ENCODE measurements at places on chromosomes 11 and 22.

DNA sequence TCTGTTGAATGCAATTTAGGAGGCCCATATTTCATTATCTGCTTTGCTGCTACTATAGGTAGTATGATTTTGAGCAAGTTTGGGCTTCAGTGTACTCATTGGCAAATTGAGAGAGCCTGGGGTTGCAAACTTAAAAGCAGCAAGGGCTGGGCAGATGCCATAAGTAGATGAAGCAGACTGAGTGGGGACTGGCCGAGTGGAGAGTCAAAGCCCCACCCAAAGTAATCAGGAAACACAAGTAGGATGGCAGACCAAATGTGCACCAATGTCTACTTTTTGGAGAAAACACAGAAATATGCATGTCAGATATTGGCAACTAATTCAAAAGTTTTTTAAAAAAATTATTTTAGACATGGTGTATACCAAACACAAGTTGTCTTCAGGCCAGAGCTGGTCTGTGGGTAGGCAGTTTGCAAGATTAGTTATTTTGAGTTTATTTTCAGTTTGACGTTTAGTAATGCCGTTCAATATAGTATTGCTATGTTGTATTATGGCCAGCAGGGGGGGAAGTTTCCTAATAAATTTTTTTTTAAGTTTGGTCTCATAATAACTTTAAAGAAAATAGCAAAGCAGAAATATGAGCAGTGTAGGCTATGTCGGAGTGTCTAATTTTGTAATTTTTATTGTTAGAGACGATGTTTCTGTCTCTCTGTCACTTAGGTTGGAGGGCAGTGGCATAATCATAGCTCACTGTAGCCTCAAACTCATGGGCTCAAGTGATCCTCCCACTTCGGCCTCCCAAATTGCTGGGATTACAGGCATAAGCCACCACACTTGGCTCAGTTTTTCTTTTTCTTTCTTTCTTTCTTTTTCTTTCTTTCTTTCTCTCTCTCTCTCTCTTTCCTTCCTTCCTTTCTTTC is 105.1 kb downstream of the HIPK3 start:
- DNase-seq: no peak

DNA sequence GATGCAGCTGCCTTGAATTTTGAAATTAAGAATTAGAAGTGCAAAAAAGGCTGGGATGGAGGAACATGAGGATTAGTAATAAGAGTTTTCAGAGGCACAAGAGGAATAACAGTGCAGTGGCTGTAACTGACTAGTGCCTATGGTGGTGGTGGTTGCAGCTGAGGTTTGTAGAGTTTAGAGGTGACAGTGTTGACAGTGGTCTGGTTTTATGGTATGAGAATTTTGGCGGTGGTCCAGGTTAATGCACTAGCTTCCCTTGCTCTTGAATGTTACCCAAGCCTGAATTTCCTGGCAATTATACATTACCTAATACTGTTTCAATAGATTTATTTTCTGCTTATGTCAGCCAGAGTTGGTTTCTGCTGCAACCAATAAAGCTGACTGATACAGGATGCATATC is 112.8 kb upstream of the C11orf87 start:
- DNase-seq: no peak

DNA sequence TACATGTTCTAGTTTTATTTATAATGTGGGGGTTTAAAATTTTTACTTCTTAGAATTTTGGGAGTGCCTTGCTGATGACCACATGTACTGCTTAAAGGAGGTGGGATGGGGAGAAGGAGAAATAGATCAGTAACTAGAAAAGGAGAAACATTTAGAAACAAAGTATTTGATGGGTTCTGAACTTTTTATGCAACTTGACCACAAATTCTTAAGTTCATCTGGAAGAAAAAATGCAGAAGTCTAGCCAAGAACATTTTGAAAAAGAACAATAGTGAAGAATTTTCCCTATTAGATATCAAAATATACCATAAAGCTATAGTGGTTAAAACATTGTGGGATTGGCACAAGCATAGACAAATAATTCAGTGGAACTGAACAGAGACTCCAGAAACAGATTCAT is 73.3 kb upstream of the AMPD3 start:
- no peak for DNase-seq

GRCh38 chr11:34238533-34238932 is 119.3 kb downstream of the ABTB2 start:
- no peak for DNase-seq

DNA sequence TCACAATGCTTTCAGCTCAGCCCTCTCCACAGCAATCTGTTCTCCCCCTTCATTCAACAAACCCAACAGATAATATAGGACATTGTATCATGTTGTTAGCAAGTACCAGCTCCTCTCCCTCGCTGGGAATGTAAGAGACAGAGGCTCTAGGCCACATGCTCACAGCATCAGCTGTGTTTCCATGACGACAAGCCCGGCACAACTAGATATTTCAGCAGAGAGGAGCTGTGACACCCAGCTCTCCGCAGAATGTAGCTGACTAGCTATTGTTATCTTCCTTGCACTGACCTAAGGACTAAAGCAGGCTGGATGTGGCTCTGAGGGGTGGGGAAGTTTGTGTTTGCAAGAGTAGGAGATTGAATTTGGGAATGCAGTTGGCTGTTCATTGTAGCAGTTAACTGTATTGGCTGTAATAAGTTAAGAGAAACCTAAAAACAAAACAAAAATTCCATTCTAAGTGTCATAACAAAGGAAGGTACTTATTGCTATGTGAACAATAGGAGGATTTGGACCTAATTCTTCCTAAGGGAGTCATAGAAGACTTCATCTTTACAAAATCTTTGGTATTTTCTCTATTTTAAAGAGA is 28.0 kb upstream of the RRAS2 start:
- DNase-seq: no peak

DNA sequence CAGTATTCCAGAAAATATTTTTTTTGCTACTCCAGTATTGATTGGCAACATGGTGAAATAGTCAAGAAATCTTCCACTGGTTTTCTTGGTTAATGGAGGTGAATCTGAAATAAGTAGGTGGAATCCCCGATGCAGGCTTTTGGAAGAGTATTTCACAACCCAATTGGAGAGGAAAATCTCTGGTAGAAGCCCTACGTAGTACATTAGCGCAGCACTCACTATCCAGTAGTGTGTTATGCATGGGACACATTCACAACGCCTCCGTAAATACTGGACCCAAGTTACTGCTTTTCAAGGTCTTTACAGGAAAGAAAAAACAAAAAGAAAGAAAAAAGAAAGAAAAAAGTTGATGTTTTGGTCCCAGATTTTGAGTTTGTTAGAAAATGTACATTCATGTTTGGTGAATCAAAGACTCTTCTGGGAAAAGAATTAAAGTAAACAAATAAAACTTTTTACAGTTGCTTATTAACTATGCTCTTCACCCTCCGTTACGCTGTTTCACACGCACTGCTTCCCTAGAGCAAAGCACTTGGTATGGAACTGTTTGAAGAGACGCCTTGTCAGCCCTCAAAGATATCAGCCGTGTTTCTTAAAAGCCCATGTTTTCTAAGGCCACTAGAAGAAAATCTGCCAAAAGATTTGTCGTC is 170.4 kb upstream of the CTSC start:
- DNase-seq: no peak

DNA sequence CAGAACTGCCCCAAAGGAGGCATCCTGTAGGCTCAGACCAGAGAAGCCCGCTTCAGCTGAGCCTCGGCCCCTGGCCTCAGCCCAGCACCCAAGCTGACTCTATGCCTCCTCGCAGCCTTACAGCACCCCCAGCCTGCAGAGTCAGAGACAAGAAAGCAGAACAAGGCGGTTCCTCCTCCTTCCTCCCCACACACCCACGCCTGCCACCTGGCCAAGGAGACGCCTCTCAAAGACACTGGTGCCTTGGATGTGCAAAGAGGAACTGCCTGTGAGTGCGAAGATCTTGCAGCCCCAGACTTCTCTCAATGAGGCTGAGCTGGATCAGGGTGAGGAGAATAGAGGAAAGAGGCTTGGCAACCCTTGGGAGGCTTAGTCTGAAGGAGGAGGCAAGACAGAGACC is 60.2 kb downstream of the PDE2A start:
- DNase-seq: no peak

GRCh38 chr11:34194576-34195335 is 89.3 kb downstream of the NAT10 start:
- no peak for DNase-seq

- DNase-seq: no peak
Measured at GRCh38 chr11:130020323-130020722, 17.7 kb upstream of the PRDM10 start.

GRCh38 chr22:49235463-49236300 is 592.0 kb downstream of the BRD1 start:
- DNase-seq: no peak

DNA sequence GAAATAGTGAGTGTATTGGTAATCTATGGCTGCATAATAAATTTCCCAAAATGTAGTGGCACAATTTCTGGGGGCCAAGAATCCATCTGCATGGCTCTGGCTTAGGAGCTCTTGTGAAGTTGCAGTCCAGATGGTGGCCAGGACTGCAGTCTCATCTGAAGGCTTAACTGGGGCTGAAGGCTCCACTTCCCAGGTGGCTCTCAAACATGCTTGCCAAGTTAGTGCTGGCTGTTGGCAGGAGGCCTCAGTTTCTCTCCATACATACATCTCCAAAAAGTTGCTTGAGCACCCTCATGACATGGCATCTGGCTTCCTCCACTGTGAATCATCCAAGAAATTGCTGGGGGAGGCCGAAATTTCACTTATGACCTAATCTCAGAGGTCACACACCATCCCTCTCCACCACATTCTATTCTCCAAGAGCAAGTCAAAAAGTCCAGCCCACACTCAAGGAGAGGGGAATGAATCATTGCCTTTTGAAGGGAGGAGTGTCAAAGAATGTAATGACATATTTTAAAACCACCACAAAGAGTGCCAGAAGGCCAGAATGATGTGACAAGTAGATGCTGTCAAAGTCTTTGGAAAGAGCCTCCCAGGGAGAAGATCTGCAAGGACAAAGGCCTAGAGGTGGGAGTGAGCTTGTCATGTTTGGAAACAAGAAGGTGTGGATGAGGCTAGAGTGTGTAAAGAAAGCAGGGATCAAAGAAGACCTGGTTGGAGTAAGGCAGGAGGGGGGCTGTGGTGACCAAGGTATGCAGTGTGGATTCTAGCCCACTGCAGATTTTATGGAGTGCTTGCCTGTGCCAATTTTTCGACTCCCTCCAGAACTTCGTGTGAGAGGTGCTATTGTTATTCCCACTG is 566.2 kb downstream of the MIAT start:
- DNase-seq: no peak

DNA sequence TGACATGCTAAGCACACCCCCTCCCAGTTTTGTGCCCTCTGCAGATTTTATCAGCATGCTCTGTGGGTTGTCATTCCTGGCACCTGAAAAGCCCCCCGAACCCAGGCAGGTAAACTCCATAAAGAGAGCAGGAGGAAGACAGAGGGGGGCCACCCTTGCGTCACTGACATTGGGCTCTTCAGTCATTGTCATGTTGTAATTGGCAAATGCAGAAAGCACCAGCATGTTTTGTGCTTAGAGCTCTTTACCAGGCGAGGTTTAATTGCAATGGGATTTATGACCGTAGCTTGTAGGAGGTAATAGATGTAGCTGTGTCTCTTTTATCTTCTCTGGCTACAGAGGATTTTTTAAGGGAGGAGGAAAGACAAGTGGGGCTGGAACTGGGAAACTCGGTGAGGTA is 201.7 kb downstream of the GRIK4 start:
- DNase-seq: no peak

DNA sequence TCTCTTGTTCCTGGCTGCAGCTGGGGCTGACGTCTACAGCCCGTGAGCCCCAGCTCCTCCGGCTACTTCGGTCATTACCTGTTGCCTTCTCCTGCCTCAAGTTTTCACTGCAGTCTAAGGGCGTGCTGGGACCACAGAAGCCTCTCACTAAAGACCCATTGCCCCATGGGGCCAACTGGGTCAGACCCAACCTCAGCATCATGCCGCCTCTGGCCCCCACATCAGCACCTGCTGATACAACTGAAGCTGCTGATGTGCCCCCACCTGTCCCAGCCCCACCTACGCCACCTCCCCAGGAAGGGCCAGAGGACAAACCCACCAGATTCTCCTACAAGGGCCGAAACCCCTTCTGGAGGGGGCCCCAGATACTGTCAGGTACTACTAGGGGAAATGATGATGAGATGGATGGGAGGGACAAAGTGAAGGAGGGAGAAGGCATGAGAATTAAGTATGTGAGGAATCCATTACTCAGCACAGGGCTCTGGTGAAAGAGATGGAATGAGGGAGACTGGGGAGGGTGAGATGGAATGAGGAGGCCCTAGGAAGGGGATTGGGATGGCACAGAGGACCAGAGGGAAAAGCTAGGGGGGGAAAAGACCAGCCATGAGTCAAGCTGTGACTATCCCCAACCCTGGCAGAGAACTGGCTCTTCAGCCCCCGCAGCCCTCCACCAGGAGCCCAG is 5.1 kb downstream of the C11orf42 start:
- DNase-seq: no peak

DNA sequence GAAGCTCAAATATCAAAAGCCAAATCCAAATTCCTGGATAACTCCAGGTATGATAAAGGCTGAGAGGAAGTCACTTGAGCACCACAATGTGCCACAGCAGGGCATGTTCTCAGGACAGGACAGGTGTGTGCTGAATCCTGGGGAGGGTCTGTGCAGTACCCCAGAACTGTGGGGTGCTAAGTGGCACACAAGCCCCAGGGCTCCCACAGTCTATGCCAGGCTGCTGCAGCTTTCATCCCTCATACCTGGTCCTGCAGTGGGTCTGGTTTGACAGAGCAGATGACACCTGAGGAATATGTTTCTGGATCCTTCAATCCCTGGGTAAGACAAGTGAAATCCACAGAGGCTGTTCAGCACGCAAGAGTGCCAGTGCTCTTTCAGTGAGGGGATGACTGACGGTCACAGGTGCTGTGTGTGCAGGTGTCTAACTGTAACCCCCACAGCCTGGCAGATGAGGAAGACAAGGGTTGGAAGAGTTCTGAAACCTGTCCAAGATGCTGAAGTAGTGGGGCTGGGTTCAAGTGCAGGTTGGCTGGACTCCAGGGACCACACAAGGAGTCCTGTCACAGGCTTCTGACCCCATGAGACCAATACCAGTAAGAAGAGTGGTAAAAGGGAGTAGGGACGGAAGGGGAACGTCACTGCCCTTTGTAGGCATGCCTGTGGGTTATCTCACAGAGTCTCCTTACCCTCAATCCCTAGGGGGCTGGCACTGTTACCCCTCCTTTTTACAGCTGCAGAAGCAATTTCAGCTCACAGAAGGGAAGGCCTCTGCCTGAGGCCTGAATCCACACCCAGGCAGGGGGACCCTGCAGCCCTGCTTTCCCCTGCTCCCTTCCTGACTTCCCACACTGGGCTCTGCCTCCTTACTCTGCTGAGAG is 14.1 kb downstream of the SERPIND1 start:
- DNase-seq: no peak

GRCh38 chr11:45995342-45995734 is 72.9 kb downstream of the LARGE2 start:
- DNase-seq: no peak

DNA sequence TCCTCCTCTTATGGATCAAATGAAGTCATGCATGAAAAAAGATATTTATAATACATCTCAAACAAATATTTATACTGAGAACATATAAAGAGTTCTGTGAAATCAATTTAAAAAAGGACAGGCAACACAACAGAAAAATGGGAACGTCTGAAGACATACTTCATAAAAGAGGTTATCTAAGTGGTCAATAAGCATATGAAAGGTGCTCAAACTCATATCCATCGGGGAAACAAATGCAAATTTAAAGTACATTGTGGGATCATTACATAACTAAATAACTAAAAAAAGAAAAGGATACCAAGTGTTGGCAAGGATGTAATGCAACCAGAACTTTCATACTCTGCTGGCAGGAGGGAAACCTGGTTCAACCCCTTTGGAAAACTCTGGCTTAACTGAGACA is 22.3 kb downstream of the TPST2 start:
- DNase-seq: no peak

All from stimulated activated CD4-positive, alpha-beta T cell treated with anti-CD3 and anti-CD28 coated beads, Interleukin-1b, Interleukin-23, amount 100 ng/mL, for 1 hour (primary cell).